ENCODE measurements at places on chromosomes 5 and 9. TPM values are rescaled to one million over a fixed set of nuclear protein-coding genes. Genes with fewer than 3 reads are reported as not detected.

The CBY3 gene
- not detected for polyA plus RNA-seq

The FCN2 gene
- polyA plus RNA-seq: not detected

The SNCAIP gene
- polyA plus RNA-seq: 15.3 TPM

The PAPPA gene
- 8.6 TPM for polyA plus RNA-seq

The ADAMTS13 gene
- polyA plus RNA-seq: 3.1 TPM

The PCDHA9 gene
- not detected for polyA plus RNA-seq

The MARCOL gene
- not detected for polyA plus RNA-seq

The SUSD3 gene
- 1.5 TPM for polyA plus RNA-seq

The RGS7BP gene
- not detected for polyA plus RNA-seq

The IL7R gene
- polyA plus RNA-seq: 39.0 TPM

The PRR16 gene
- polyA plus RNA-seq: 52.9 TPM

The REEP2 gene
- 17.1 TPM for polyA plus RNA-seq

The NR2F1 gene
- 175 TPM for polyA plus RNA-seq

The HMCN2 gene
- 0.03 TPM for polyA plus RNA-seq

The KCNV2 gene
- not detected for polyA plus RNA-seq

The TPPP gene
- 0.06 TPM for polyA plus RNA-seq

The CCDC192 gene
- polyA plus RNA-seq: not detected

The TRAF1 gene
- polyA plus RNA-seq: 3.7 TPM

Data from IMR-90 (cell line).